ENCODE measurements at places on chromosomes 3 and 15.

- no peak for DNase-seq
Measured at GRCh38 chr3:116198087-116198486, 247.2 kb downstream of the LSAMP start.

DNA sequence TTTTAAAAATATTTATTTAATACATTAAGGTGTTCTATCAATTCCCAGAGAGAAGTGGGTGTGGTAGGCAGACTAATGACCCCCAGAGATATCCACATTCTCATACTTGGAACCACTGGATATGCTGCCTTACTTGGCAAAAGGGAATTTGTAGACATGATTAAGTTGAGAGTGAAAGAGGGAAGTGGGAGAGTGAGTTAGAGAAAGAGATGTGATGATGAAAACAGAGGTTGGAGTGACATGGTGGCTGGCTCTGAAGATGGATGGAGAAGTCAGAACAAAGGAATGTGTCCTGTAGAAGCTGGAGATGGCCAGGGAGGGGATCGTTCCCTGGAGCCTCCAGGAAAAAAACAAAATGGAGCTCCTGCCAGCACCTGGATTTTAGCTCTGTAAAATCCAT is 32.0 kb downstream of the TNFAIP8L3 start:
- DNase-seq, result no peak

DNA sequence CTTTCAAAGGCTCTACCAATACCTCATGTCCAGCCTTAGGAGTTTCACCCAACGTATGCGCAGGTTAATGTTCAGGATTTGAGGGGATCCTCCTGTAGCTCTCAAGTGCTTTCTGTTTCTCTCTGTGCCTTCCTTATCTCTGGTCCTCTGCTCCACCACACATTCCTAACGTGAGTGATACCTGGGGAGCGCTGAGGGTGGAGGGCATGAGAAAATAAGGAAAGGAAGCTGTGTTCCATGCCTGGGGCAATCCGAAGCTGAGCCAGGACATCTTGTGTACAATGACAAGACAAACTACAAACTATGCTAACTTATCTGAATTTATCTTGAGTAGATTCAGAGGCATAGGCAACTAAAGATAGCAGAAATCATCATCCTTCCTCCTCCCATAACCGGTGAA is 136.4 kb downstream of the SST start:
- no peak for DNase-seq

- DNase-seq, result no peak
Measured at GRCh38 chr3:59189526-59189925, 139.7 kb upstream of the CFAP20DC start.

DNA sequence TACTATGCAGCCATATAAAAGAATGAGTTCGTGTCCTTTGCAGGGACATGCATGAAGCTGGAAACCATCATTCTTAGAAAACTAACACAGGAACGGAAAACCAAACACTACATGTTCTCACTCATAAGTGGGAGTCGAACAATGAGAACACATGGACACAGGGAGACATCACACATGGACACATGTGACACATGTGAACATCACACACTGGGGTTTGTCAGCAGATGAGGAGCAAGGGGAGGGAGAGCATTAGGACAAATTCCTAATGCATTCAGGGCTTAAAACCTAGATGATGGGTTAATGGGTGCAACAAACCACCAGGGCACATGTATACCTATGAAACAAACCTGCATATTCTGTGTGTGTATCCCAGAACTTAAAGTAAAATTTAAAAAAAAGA is 408.0 kb downstream of the EPHB1 start:
- DNase-seq, result no peak

GRCh38 chr3:125334675-125335560 is 40.2 kb downstream of the ZNF148 start:
- DNase-seq, result no peak
